ENCODE measurements at places on chromosomes 3 and 15.

GRCh38 chr15:64621056-64621455, 154.3 kb downstream of the RBPMS2 start:
- DNase-seq, result no peak

- DNase-seq, result peak; percentile 63
Observed at GRCh38 chr15:90266061-90266431, 574 bp downstream of the NGRN start.

- DNase-seq, result no peak
Observed at GRCh38 chr3:51353691-51354090, 31.4 kb upstream of the MANF start.

DNA sequence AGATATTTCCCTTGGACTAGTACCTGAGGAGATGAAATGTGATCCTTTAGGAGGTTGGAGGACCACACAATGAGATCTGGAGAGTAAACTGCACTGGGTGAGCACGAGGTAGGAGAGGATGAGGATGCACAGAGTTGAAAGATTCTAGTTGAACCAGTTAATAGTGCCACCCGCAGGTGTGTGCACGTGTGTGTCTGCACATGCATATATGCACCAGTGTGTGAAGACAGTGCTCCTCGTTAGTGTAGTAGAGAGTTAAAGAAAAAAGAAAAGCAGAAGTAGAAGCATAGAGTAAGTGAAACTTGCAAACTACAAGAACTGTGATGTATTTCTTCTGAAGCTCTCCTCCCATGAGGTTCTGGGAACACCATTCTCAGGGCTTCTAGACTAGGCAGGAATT, 8.4 kb downstream of the MED12L start:
- no peak for DNase-seq

GRCh38 chr3:70822669-70823068, 510.2 kb upstream of the MDFIC2 start:
- DNase-seq, result no peak

DNA sequence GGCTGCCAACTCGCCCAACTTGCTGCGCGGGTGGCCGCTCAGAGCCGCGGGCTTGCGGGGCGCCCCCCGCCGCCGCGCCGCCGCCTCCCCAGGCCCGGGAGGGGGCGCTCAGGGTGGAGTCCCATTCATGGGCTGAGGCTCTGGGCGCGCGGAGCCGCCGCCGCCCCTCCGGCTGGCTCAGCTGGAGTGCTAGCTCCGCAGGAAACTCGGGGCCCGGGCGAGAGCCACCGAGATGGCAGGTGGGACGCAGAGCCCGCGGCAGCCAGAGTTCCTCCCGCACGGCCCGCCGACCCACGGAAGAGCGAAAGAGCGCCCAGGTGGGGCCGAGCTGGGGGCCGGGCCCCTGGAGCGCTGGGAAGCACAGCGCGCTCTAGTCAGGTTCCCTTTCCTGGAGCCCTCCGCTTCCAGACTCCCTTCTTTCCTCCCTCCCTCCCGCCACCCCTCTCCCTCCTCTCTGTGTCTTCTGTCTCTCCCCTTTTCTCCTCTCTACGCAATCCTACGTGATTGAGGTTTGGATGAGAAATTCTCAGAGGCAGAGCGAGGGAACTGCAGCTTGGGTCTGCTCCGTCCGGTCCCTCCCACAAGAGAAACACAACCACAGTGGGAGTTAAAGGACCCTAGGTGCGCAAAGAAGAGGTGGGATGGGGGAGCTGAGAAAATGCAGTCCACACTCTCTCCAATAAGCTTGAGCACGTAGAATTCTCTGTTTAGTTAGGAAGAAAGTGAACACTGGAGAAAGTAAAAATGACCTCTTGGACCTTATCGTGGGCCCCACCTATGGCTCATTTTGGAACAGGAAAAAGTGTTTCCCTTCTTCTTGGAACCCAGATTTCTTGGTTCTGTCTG, 317.3 kb downstream of the FGF12 start:
- no peak for DNase-seq

GRCh38 chr3:39753391-39753790, 56.0 kb upstream of the MYRIP start:
- no peak for DNase-seq

GRCh38 chr15:47374222-47374621, 343.1 kb upstream of the SEMA6D start:
- DNase-seq, result no peak

- DNase-seq, result no peak
Observed at GRCh38 chr15:40952301-40952900, 870 bp upstream of the CHAC1 start.

DNA sequence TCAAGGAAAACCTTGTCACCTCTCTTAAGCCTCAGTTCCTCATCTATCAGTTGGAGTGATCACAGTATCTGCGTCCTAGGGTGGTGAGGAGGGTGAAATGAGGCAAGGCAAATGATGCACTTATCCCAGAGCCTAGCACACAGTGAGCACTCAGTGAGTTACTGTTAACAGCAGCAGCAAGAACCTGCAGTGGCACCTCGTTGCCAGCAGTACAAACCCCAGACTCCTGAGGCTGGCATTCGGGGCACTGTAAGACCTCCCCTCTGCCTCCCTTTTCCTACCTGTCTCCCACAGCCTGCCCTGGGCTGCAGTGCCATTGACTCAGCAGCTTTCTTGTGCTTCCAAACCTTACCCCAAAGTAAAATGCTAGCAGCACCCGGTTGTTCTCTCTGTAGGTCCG, 82.9 kb upstream of the EIF1B start:
- DNase-seq, result no peak

DNA sequence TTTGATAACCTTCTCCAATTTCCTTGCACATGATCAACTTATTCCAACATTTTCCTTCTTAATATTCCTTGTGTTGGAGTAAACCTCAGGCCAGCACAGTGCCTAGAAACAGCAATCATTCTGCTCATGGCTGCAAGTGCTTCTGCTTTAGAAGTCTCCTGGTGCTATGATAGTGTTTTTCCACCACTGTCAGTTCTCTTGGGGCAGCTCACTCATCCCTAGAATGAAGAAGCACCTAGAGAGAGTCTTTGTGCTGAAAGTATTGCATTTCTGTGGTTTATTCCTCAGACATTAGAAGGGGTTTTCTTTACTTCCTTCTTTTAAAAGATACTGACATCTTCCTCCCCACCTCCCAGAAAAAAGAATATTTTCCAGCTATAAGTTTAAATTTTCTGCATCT, 183.5 kb downstream of the RYR3 start:
- no peak for DNase-seq

DNA sequence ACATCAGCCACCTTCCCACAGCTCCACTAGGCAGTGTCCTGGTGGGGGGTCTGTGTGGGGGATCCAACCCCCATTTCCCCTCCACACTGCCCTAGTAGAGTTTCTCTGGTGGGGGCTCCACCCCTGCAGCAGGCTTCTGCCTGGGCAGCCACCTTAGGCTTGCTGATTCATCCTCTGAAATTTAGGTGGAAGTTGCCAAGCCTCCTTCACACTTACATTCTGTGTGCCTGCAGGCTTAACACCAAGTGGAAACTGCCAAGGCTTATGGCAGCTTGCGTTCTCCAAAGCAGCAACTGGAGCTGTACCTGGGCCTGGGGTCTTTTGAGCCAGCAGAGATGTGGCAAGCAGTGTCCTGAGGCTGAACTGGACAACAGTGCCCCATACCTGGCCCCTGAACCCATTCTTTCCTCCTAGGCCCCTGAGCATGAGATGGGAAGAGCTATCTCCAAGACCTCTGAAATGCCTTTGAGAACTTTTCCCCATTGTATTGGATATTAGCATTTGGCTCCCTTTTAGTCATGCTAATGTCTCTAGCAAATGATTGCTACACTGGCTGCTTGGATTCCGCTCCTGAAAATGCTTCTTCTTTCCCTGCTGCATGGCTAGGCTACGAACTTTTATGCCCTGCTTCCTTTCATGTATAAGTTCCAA, 32.5 kb downstream of the CPN2 start:
- DNase-seq, result no peak

DNA sequence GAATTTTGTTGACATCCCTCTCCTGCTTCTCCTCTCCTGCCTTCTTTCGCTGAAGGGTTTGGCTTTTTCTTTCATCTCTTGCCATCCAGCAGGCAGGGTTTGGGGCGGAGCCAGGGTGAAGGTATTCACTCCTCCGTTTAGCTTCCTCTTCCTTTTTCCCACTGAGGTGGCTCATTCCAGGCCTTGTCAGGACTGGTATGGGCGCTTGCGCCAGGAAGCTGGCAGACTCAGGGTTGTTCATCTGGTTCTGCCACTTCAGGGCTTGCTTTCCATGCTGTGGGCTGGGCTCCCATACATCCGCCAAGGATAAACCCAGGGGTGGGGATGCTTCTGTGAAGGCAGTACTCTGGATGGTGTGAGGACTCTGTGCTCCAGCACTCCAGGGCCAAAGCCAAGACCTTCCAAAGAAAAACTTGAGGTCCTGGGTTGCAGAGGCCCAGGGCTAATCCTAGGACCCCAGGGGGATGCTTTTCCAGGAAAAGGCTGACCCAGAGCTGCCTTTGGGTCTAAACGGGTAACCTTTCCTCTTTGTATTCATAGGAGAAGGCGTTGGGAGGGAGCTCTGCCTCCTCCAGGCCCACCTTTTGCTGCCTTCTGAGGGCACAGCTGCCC, 7.7 kb upstream of the AMOTL2 start:
- peak; percentile 91 for DNase-seq

GRCh38 chr3:37466660-37467359, 292.4 kb upstream of the LRRFIP2 start:
- no peak for DNase-seq

GRCh38 chr3:128736601-128737000, 10.6 kb downstream of the RAB7A start:
- DNase-seq, result no peak

- no peak for DNase-seq
Observed at GRCh38 chr3:171648069-171648468, 162.2 kb downstream of the PLD1 start.

DNA sequence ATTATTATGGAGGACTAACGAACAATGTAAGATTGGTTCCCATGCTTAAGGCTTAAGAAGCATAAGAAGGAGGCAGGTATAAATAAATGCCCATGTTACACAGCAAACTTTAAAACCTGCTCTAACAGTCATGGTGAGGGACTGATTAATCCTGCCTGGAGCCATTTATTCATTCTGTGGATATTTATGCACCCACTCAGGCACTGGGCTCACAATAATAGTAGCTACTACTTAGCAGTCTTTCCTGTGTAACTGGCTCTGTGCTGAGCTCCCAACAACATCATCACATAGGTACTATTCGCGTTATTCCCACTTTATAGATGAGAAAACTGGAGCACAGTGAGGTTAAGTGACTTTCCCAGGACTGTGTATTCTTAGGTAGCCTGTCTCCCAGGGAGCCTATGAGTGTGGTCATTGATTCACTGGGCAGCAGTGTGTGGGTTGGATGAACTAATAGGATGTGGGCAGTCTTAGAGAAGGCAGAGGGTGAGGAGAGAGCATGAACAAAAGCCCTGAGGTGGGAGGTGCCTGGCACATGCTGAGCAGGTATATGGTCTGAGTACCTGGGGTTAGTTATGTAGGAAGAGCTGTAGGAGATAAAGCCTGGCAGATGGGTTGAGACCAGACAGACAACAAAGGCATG, 44.1 kb upstream of the UMPS start:
- no peak for DNase-seq

DNA sequence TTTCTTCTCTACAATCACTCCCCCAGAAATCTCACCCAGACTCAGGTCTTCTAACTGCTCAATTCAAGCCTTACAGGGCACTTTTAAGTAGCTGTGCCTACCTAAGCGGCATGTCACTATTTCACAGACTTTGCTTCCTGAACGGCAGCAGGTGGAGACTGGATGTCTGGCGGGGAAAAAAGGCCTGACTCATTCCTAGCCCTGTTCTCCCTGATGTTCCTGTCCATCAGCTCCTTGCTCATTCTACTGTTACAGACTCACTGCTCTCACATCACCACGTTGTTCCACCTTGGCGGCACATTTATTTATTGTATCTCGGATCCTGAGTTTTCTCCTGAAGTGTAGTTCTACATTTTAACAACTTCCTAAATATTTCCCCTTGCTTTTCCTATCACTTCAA, 52.6 kb upstream of the ATP11B start:
- no peak for DNase-seq

All from mucosa of descending colon (tissue), 3 donors.